Spinal cord (tissue), 10 donors: ENCODE measurements at places on chromosomes 16 and 17.

DNA sequence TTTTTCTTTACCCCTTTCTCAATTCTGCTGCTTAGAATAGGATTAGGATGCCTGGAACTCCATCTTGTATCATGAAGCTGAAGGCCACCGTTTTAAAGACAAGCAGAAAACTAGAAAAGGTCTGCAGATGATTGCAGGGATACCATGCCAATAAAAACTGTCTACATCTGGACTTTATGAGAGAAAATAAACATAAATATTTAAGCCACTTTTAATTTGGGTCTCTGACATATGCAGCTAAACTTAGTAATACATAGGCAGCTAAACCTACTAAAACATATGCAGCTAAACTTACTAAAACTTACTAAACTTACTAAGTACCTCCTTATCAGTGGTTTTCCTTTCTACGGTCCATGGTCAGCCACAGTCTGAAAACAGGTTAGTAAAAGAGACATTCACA, 48.4 kb downstream of the FBXL20 start:
- no peak for DNase-seq

GRCh38 chr16:77327717-77328116, 107.1 kb downstream of the ADAMTS18 start:
- no peak for DNase-seq

DNA sequence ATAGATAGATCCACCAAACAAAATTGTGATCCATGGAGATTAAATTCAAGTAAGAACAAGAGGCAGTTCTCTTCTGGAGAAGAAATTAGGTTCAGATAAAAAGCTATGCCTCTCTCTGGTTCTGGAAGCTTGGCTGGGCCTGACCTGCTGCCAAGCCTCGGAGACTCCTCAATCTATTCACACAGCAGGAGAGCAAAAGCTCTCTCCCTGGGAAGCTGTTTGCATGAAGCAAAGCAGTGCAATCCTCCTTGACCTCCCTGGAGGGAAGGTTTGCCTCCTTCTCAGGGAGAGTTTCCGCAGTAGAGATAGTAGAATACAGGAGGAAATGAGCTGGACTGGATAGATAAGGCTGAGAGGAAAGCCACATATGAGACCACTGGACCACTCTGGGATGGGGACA, 78.1 kb upstream of the GNAO1 start:
- peak; percentile 26 for DNase-seq

- no peak for DNase-seq
These were observed 10.1 kb upstream of the SPOP start for GRCh38 chr17:49687878-49688491.

- DNase-seq, result no peak
These were observed 7.1 kb upstream of the MVD start for GRCh38 chr16:88669980-88670379.

DNA sequence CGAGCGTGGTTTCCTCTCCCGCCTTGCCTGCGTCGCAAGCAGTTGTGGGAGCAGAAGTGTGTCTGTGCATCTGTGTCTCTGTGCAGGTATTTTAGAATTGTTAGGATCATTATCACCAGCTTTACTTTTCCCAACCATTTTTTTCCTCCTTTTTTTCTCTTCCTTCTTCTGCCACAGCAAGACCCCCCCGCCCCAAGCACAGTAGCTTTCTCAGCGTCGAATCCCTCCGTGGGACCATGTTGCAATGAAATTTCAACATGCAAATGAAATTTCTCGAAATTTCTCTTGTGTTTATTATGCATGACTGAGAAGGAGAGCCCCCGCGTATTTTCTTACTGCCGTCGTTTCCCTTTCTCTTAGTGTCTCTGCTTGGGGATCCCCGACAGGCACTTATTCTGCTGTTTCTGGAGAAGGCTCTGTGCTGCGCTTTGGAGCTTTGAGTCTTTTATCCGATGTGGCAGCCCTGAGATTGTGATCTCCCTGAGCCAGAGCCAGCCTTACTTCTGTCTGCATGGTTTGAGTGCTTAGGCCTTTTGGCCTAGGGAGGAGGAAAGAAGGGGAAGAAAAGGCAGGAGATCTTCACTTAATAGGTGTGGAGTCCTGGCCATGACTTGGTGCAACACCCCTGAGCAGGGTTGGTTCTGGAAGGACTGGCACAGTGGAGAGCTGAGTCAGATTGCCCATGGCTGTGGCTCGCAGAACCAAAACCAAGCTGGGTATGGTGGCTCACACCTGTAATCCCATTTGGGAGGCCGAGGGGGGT, 5.0 kb downstream of the ARMC7 start:
- DNase-seq, result no peak

- DNase-seq, result no peak
These were observed 115.5 kb upstream of the COX10 start for GRCh38 chr17:13953841-13954240.

GRCh38 chr16:72072514-72073342, 9.7 kb downstream of the HPR start:
- DNase-seq, result no peak

DNA sequence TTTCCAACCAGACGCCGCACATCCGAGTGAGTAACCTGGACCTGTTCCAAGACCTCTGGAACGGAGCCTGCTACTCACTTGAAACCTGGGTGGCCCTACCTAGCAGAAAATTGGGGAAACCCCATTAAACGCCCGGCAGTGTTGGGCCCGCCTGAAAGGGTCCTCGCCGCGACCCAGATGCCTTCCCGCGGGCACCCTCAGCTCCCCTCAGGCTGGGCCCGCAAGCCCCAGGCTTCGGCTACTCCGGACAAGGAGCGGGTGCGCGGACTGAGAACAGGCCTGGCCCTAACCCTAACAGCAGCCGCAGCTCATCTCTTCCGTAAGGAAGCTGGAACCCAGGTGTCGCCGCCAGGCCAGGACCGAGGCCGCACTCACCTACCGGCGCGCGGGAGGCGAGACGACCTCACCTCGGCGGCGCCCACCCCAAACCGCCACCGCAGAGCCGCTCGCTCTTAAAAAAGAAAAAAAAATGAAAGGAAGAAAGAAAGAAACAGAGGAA, 344 bp downstream of the PSME3IP1 start:
- peak; percentile 84 for DNase-seq

DNA sequence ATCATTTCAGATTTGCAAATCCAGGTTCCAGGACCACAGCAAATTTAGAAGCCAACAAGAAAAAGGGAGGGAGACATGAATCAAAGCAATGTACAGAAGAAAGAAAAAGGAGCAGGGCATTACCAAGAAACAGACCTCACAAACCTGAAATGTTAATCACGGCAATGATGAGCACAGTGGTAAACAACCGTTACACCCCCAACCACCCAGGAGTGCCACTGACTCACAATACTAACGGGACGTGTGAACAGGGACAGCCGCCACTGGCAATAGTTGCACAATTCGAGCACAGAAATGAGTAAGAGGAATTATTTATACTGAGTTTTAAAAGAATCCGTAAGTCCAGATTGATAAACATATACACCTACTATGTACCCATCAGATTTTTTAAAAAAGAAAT, 13.8 kb downstream of the USP22 start:
- no peak for DNase-seq

DNA sequence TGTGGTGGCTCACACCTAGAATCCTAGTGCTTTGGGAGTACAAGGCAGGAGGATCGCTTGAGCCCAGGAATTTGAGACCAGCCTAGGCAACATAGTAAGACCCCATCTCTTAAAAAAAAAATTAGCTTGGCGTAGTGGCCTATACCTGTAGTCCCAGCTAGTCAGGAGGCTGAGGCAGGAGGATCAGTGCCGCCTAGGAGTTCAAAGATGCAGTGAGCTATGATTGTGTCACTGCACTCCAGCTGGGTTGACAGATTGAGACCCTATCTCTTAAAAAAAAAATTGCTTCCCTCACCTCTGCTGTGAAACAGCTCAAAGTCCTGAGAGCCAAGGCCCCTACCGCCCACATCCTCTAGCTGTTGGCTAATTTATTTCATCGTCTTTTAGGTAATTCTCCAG, 10.2 kb downstream of the NDE1 start:
- DNase-seq, result no peak

DNA sequence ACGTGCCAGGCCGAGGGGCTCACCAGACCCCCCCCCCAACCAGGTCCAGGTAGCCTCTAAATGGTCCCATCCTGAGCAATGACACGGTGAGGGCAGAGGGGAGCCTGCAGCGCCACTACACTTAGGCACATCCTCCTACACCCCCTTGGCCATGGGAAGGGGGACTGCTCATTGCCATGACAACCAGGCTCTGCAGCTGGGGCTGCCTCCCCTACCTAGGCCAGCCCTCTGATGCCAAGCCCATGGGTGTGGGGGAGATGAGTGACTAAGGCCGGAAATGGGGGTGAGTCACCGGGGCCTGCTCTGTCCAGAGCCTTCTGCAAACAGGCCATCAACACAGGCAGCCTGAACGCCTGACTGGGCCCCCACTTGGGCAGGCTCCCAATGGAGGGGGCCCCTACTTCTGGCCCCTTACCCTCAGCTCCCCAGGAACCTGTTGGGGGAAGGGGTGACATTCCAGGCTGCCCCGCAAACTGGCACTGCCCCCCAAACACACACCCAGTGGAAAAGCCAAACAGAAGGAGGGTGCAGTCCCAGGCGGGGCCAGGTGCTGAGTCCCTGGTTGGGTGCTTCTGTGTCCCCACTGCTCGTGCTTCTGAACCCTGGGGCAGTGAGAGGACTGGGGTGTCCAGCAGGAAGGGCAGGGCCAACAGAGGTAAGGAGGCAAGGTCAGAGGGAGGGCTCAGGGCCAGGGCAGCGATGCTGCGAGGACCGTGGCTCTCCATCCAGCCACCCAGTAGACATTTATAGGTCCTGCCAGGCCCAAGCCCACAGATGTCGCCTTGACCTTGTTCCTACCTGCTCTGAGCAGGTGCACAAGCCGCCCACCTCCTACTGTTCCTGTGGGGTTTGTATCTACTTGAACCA, 8.2 kb downstream of the PLCD3 start:
- no peak for DNase-seq

DNA sequence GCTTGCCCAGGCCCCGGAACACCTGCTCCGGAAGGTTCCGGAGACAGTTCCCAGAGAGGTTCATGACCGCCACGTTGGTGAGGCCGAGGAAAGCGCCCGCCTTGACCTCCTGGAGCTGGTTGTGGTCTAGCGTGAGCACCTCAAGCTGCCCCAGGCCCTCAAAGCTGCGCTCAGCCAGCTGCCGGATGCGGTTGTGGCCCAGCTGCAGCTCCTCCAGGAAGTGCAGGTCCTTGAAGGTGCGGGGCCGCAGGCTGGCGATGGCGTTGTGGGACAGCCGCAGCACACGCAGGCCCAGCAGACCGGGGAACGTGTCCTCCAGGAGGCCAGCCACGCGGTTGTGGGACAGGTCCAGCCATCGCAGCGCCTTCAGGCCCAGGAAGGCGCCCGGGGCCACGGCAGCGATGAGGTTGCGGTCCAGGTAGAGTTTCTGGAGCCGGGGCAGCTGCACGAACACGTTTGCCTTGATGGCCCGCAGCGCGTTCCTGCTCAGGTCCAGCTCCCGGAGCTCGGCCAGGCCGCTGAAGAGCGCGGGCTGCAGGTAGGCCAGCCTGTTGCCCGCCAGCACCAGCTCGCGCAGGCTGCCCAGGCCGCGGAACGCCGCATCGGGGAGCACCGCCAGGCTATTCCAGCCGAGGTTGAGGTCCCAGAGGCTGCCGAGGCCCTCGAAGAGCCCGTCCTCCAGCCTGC, 2.1 kb downstream of the IGFALS start:
- no peak for DNase-seq

DNA sequence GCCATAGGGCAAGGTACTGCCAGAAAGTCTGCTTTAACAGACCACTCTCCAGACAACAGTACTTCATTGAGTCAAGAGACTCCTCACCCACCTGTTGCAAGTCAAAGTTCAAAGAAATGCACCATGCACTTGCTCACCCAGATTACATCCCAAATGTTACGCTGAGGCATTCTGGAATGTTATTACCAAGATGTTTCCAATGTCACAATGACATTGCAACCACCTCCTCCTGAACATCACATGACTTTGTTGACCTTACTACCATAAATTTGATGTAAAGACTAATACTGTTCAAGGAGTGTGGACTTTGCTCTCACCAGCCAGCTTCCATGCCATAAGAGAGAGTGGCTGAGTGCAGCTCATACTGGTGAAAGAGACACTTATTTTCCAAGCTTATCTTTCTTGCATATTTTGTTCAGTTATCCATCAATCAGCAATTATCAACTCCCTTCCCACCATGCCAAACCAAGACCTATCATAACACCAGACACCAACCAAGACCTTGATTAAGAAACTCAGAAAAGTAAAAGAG, 58.5 kb upstream of the BCAR1 start:
- DNase-seq, result no peak

GRCh38 chr16:83928341-83929055, 24.5 kb upstream of the OSGIN1 start:
- DNase-seq, result no peak

DNA sequence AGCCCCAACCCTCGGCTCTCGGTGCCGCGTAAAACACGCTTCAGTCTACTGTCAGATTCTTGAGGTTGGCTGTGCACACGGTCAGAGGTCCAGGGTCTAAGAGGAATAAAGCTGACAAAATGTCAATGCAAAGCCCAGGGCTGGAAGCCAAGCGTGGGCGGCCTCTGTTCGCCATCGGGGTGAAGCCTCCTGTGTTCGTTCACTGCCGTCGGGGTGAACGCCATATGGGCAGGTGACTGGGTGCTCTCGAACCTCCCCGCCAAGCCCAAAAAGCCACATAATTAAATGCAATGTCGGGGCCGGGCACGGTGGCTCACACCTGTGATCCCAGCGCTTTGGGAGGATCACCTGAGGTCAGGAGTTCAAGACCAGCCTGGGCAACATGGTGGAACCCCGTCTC, 44.6 kb downstream of the MRM3 start:
- no peak for DNase-seq

DNA sequence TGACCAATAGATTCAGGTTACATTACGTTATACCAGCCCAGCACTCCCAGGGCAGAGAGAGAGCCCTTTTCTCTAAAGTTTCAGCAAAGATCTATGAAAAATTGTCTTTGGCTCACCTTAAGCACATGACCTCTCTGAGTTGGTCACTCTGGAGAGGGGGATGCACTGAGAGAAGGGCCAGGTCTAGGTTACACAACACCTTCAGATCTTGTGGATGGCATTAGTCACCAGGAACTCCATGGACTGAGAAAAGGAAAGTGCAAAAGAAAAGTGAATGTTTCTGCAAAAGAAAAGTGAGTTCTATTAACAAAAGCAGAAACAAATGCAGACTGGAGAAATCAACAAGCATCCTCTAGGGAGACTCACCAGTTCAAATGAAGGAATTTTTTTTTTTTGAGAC, 253.3 kb upstream of the SALL1 start:
- DNase-seq, result no peak

- no peak for DNase-seq
These were observed 33.2 kb downstream of the GPRC5B start for GRCh38 chr16:19851476-19851875.

DNA sequence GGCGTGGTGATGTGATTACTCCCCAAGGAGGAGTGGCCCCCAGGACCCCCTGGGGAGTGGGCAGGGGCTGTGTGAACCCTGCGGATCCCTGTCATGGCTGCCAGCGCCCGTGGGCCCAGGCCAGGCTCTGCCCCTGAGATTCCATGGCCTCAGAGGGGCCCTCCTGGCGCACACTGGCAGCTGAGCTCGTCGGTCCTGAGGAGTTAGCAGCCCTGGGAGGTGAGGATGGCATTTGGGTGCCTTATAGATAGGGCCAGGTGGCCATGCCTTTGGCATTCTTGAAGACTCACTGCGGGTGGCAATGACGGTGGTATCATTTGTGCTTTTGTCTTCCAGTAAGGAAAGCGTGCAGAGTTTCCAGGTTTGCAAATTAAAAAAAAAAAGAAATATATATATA, 146.8 kb upstream of the GSE1 start:
- DNase-seq, result no peak

GRCh38 chr17:47980541-47980940, 9.6 kb downstream of the CDK5RAP3 start:
- DNase-seq, result no peak
